ENCODE measurements at places on chromosomes 2 and 18.

GRCh38 chr2:63013438-63013837 is 37.2 kb upstream of the OTX1 start:
- no peak for DNase-seq

DNA sequence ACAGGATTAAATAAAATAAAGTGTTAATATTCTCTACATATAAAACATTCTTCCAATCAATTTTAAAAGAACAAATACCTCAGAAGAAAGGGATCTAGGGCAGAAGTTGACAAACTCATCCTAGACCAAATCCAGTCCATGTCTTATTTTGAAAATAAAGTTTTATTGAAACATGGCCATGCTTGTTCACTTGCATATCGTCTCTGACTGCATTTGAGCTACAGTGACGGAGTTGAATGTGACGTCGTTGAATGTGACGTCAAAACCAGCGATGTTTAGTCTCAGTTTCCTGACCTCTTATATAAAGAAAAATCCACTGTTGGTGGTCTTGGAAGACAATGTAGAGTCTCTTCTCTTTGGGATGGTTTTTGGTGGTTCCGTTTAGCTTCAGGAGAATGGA is 33.6 kb downstream of the GREB1L start:
- no peak for DNase-seq

DNA sequence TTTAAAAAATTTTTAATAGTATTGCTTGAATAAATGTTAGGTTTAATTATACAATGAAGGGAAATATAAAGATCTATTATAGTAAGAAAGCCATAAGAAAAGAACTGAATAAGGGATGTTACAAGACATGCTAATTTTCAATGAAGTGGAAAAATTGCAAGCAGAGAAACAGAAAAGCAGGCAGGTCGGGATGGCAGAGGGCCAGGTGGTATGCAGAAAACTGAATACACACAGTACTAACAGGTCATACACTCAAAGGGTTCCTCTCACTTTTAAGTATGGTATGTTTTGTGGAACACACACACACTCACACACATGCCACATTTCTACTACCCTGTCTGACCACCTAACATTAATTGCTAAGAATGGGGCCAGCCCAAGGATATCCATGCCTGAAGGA is 76.7 kb upstream of the DTNA start:
- DNase-seq = no peak

DNA sequence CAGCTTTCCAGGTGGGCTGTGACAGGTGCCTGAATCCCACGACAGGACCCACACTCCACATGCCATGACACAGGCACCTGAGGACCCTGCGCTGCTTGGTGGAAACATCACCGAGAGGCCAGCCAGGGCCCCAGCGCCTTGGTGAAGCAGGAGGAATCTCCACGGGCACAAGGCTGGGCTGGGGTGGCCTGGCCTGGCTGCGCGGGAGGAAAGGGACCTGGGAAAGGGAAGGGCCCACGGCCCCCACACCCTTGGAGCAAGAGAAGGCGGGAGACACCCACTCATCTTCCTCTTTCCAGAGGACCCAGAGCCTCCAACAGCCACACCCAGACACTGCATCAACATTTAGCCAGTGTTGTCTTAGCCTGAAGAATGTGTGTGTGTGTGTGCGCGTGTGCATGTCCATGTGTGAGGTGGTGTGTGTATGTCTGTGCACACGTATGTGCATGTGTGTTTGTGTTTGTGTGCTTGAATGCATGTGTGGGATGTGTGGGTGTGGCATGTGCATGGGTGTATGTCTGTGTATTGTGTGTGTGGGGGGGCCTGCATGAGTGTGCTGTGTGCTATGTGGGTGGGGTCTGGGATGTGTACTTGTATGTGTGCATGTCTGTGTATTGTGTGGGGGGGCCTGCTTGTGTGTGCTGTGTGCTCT is 6.3 kb upstream of the OTOS start:
- no peak for DNase-seq

- no peak for DNase-seq
These were observed 9.5 kb downstream of the PNO1 start for GRCh38 chr2:68167186-68167585.

- DNase-seq = no peak
These were observed 52.8 kb downstream of the IKZF2 start for GRCh38 chr2:213098612-213099011.

- no peak for DNase-seq
These were observed 121.4 kb downstream of the ANTXR1 start for GRCh38 chr2:69134306-69134945.

GRCh38 chr18:38494065-38494464 is 928.5 kb upstream of the CELF4 start:
- no peak for DNase-seq

- no peak for DNase-seq
These were observed 14.3 kb downstream of the EDAR start for GRCh38 chr2:108974674-108975073.

DNA sequence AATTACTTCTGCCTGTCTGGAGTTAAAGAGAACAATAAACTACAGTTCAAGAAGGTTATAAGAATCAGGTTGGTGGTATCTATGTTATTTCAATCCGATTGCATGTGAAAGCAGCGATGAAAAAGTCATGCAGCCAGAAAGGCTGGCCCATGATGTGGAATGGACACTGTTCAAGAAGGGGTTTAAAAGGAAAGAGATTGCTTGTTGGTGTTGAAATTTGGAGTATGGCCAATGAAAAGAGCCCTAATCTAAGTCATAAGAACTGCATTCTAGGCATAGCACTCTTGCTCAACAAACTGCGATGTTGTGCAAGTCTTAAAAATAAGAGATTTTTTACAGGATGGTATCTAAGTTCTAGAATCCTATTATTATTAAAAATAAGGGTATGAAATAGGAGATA is 61.3 kb downstream of the EFEMP1 start:
- no peak for DNase-seq

DNA sequence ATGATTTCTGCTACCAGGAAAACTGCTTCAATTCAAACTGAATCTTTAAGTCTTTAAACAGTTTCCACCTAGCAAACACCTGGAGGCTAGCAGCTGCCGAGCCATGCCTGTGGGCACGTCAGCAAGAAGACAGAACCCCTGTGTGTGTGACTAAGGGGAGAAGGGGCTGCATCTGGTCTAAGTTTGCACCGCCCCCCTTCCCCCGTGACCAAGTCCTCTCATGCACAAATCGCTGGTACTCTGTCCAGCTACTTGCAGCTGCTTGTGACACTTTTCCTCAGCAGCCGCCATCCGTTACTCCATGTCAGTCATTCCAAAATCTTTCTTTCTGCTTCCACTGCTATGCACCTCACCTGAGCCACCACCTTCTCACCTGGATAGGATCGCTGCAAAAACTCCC is 355.0 kb downstream of the SS18 start:
- DNase-seq = no peak

- DNase-seq = no peak
These were observed 11.5 kb downstream of the NPC1 start for GRCh38 chr18:23574611-23575308.

DNA sequence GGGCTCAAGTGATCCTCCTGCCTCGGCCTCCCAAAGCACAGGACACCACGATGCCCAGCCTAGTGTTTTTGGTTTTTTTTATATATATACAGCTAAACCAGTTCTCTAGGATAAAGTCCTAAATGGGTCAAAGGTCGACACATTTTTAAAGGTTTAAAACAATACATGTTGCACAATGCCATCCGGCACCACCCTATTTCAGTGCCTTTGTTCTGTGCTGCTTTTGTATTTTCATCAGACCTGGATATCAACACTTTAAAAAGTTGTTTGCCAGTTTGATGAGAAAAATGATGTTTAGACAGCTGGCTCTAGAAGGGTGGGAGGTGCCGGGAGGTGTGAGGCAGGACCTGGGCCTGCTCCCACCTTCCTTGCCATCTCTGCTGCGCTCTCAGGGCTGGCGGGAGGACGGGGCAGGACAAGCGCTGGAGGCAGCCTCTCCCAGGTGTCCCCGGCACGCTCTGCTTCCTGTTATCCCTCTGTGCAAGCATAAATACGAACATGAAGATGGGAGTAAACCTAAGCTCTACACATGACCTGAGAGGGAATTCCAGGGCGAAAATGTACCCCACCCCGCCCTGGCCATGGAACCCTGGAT is 103.7 kb downstream of the HS6ST1 start:
- DNase-seq = no peak

DNA sequence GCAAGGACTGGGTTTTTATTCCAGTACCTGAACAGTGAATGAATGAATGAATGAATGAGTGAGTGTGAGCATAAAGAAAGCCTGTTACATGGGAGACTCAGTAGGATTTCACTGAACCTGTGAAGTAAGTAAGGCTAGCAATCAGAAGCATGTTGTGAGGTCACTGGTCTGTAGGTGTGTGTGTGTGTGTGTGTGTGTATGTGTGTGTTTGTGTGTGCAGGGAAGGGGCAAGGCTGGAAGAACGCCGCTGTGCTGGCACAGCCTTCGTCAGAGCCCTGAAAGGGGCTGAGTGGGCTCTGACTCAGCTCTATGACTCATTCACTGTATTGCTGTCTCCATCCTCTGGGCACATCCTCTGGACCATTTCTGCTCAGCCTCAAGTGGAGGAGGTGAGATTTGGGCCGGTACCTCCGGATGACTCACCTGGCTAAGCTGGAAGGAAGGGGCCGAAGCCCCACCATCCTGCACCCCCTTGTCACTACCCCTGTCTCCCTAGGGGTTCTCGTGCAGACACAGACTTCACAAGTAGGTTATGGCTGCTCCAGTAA is 51.4 kb upstream of the MRPL33 start:
- DNase-seq = peak; percentile 79

GRCh38 chr2:65605058-65605742 is 172.8 kb upstream of the SPRED2 start:
- DNase-seq = no peak

- no peak for DNase-seq
These were observed 44.6 kb downstream of the SCN7A start for GRCh38 chr2:166449439-166449838.

- DNase-seq = no peak
These were observed 9.4 kb upstream of the SIX3 start for GRCh38 chr2:44932079-44932478.

DNA sequence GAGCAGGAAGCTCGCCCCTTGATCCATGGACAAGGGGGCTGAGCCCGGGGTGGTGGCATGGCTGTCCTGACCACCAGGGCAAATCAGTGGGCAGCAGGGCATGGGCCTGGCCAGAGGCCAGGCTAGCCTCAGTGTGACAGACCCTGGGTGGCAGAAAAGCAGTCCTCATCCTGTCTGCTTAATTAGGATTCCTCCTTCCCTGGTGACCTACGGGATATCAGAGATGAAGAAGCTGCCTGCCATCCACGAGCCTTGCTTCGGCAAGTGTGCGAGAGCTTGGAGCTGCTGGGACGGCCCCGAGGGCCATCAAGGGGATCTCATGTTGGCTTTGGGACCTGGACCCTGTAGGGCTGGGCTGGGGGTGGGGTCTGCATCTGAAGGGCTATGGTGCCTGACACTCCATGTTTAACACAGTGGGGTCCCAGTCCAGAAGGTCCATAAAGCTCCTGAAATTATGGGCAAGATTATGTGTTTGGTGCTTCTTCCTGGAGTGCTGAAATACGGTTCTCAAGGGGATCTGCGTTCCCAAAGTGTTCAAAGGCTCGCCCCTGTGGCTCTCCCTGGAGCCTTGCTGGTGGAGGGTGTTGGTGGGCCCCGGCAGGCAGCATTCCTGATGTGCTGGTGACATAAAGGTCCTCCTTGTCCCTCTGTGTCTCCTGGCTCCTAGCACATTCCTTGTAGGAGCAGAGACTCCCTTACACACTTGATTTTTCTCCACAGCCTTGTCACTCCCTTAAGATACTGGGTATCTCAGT is 52.6 kb downstream of the KCNIP3 start:
- DNase-seq = peak; percentile 8

DNA sequence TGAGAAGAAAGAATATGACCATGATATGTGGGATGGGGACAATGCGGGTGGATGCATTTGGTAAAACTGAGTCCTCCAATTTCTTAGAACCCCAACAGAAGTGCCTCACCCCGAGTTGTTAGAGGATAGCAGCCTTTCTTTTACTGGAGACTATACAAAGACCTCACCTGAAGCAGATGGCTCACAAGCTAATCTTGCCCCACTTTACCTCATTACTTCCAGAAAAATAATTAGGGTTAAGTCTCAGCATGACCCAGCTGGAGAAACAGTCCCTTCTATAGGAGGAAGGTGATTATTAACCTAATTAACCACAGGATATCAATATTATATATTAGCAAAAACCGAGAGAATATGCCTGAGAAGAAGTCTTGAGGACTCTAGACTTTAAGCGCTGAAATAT is 128.4 kb downstream of the PDE1A start:
- no peak for DNase-seq

GRCh38 chr2:56018267-56018666 is 94.7 kb upstream of the EFEMP1 start:
- no peak for DNase-seq

- no peak for DNase-seq
These were observed 91.3 kb upstream of the RAB27B start for GRCh38 chr18:54736981-54737380.

- DNase-seq = no peak
These were observed 710 bp upstream of the XRCC5 start for GRCh38 chr2:216108310-216108966.

DNA sequence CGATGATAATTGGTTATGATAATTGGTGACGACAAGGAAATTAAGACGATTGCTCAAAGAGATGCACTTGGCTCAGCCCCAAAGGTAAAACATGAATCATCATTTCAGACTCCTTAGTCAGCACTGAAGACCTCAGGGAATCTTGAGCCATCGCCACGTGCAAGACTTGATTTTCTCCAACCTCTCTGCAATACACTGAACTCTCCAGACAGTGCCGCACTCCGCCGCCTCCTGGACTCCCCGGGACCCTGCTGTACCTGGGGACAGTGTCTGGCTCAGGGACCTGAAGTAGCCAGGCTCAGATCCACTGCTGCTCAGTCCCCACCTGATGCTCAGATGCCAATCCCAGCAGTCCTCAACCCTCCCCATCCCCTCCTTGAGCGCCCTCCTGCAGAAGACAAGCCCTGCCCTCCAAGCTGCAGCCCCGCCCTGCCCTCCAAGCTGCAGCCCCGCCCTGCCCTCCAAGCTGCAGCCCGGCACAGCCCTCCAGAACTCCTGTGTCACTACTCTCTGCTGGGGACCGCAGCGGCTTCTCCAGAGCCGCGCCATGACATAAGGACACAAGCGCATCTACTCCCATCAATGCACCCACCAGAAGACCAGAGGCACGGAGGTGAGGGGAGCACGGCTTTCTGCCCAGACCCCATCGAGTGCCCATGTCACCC is 1.1 kb downstream of the TMEM18 start:
- peak; percentile 60 for DNase-seq

- DNase-seq = no peak
These were observed 163.0 kb downstream of the FIGN start for GRCh38 chr2:163572850-163573249.

DNA sequence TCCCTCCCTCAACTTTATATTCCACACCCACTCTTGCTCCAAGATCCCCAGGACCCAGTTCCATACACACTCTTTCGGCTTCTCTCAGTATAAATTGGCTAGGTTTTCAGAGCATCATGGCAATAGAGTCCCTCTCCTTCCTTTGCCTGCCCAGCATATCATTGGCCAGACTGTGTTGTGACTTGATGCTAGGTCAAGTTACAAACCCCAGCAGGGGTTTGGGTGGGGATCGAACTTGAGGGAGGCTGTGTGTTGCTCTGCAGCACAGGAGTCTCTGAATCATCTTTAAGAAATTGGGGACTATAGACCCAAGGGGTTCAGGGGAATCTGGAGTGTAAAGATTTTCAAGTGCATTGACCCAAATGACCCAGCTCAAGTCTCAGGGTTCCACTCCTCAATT is 477.5 kb upstream of the MEIS1 start:
- DNase-seq = no peak

All from adrenal gland (tissue), 19 donors.